Activated CD4-positive, alpha-beta memory T cell treated with anti-CD3 and anti-CD28 coated beads, Interleukin-2, amount 10 ng/mL, durations not matched to agents 7 days and 5 days (primary cell): ENCODE measurements at places on chromosomes 11 and 22. TPM values are rescaled to one million over a fixed set of nuclear protein-coding genes. Genes with fewer than 3 reads are reported as not detected.

The PDE2A gene
- total RNA-seq, result 0.93 TPM

The RASSF10 gene
- total RNA-seq, result not detected

The OR4C3 gene
- total RNA-seq, result not detected

- DNase-seq, result no peak
Observed at GRCh38 chr11:17792161-17792560, 57.6 kb downstream of the KCNC1 start.

GRCh38 chr11:79050786-79051185 is 390.0 kb downstream of the TENM4 start:
- DNase-seq, result no peak

GRCh38 chr11:83004746-83005556 is 66.7 kb downstream of the RAB30 start:
- no peak for DNase-seq

GRCh38 chr11:88178191-88178590 is 2.9 kb upstream of the RAB38 start:
- no peak for DNase-seq

DNA sequence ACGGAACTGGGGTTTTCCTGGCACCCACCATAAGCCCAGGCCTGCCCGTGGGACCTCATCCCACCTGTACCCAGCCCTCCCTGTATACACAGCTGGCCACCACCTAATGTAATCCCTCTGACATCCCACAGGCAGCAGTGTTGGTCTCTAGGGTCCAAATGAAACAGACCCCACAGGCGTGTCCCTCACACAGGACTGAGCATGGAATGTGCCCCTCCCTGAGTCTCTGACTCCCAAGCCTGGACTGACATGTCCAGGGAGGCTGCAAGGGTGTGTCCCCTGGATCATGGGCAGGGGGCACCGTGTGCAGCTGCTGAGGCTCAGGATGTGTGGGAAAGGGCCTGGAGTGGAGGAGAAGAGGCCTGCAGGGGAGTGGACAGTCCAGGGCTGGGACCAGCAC is 50.6 kb upstream of the PPARA start:
- no peak for DNase-seq
